ENCODE measurements at places on chromosomes 6 and 20.

DNA sequence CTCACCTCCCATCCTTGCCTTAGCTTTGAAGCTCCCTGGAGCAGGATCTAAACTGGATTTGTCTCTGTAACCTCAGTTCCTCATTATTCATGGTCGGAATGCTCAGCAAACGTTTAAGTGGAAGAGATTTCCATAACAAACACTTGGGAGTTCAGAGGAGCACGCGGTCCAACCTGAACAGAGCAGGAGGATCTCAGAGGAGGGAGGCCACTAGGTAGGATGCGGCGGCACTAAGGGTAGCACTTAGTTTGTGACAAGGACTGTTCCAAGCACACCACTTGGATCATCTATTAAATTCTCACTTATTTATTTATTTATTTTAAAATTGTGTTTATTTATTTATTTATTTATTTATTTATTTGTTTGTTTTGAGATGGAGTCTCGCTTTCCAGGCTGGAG, 13.3 kb upstream of the CCN5 start:
- no peak for DNase-seq

DNA sequence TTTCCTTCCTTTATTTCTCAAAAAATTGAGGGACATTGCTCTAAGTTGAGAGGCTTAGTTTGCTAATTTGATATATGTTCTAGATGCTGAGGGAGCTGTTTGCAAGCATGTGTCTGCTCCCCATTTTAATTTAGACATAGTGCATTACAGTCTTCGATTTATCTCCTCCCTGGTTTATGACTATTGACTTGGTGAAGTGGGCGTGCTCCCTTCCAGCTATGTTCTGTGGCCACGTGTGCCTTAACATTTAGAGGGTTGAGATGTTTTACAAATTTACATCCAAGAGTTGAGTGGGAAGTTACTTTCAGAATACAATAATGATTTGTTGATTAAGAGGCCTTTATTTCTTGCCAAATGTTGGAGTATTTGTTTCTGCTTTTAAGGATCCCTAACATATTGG, 48.2 kb downstream of the KLHL32 start:
- DNase-seq: no peak

- no peak for DNase-seq
These were observed 165.7 kb upstream of the AFDN start for GRCh38 chr6:167660944-167661551.

DNA sequence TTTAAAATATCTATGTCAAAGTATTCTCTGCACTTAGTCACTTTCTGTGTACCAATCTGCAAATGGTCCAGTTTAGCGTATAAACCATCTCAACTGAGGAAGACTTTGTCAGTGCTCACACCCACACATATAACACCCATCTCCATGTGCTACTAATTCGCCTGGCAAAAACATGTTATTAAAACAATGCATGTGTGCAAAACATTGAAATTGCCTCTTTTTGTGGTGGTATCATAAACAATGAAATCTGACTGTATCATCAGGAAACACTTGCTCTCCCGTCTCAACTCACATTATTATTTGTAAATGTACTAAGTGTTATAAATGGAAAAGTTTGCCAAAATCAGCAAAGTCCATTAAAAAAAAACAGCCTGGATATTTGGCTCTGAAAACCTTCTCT, 105.9 kb upstream of the FOXC1 start:
- DNase-seq: no peak

DNA sequence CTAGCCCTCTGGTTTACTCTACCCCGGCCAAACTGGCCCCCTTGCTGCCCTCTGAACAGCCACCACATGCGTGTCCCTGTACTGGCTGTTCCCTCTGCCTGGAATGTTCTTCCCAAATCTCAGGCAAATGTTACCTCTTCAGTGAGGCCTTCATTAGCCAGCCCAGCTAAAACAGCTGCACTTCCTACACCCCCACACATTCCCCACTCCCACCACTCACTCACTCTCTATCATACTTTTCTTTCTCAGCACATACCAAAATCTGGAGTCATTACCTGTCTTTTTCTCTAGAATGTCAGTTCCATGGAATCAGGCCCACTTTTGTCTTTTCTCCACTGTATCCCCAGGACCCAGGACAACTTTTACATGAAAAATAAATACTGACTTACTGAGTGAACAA, 401.2 kb upstream of the SULF2 start:
- no peak for DNase-seq

DNA sequence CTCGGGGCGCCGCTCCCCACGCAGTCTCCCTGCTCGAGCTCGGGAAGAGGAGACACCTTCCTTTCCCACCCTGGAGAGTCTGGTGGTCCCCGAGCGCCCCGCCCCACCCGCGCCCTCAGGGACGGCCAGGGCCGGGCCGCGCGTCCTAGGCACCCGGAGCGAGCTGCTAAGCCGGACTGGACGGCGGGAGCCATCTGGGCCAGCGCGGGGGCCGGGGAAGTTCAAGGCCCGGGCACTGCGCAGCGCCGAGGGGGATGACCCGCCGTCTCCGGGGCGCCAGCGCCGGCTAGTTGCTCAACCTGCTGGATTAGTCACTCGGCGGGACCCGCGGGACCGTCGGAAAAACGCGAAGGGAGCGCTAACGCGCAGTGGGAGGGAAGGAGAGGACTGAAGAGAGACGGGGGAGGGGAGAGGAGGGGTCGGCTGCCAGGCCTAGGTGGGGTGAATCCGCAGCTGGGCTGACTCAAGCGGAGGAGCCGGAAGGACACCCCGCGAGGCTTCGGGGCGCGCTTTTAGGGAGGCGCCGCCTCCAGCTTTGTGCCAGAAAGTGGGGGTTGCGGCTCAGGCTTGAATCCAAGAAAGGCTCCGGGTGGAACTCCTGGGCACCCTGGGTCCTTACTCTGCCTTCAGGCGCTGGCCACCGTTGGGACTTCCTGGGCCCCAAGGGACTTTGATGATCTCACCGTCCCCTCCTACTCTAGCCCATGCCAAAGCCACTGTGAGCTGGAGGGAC, 75.7 kb upstream of the FOXP4 start:
- DNase-seq: no peak

- no peak for DNase-seq
These were observed 182.8 kb downstream of the TBXT start for GRCh38 chr6:165984729-165985275.

GRCh38 chr6:111250791-111251354, 163.6 kb downstream of the SLC16A10 start:
- DNase-seq: no peak

Measured in transverse colon (tissue), 4 donors.